ENCODE measurements at places on chromosomes 4 and X.

GRCh38 chr4:69984030-69984443 is 11.7 kb upstream of the STATH start:
- no peak for DNase-seq

DNA sequence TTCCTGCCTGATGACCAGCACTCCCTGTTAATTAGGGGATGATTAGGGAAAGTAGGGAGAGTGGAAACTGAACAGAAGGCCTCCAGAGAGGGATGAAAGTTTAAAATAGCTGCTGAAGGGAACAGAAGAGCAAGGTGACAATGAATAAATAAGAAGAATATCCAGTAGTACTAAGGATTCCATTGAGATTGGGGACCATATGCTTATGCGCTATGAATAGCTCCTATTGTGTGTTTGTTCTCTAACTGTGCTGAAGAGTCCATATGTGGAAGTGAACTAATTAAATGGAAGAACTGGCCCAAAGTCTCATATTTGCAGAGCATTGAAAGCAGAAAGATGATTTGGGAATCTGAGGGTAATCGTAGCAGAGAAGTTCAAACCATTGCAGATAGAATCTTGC is 137.0 kb downstream of the PRSS12 start:
- no peak for DNase-seq

DNA sequence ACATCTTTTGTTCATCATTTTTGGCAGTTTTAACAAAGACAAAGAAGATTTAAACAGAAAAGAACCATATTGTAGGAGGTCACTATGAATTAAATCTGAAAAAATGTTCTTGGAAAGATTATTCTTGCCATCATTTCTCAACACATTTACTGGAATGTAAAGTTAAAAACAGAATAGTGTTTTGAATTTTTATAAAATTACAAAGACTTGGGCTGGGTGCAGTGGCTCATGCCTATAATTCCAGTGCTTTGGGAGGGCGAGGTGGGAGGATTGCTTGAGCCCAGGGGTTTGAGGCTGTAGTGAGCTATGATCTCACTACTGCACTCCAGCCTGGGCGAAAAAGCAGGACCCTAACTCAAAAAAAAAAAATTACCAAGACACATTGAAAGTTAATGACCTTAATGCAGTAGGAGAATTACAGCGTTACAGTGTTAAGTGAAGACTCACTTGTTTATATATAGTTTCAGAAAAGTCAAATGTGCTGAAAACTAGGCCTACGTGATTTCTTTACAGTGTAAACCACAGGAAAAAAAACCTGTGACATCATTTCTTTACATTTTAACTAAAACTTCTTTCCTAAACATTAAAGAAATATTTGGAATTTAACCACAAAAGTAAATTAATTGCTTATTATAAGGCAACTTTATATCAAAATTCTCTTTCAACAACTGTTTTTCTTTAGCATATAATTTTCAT is 7.9 kb downstream of the FAM13A start:
- no peak for DNase-seq

DNA sequence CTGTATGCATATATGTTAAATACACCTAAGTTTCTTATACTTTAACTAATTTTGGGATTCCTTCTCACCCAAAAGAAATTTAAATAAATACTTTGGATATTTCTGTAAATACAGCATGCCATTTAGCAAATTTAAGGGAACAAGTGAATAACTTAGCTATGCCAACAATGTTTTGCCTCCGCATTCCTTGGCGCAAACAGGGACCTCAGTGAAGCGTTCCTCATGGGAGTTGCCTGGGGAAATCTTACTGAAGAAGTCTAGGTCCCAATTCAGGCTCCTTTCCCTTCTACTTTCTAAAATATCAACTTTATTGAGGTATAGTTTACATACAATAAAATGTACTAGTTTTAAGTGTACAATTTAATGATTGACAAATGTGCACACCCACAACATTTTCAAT is 25.0 kb downstream of the COL4A5 start:
- DNase-seq, result no peak

- DNase-seq, result no peak
Measured at GRCh38 chr4:147770831-147771230, 38.9 kb downstream of the ARHGAP10 start.

GRCh38 chr4:165331359-165331758 is 3.9 kb downstream of the MSMO1 start:
- no peak for DNase-seq

GRCh38 chrX:132414404-132414803 is 74.4 kb downstream of the MBNL3 start:
- DNase-seq, result no peak

GRCh38 chr4:47053485-47053884 is 22.1 kb downstream of the GABRB1 start:
- no peak for DNase-seq

- DNase-seq, result no peak
Measured at GRCh38 chr4:158738866-158739265, 15.7 kb upstream of the PPID start.

DNA sequence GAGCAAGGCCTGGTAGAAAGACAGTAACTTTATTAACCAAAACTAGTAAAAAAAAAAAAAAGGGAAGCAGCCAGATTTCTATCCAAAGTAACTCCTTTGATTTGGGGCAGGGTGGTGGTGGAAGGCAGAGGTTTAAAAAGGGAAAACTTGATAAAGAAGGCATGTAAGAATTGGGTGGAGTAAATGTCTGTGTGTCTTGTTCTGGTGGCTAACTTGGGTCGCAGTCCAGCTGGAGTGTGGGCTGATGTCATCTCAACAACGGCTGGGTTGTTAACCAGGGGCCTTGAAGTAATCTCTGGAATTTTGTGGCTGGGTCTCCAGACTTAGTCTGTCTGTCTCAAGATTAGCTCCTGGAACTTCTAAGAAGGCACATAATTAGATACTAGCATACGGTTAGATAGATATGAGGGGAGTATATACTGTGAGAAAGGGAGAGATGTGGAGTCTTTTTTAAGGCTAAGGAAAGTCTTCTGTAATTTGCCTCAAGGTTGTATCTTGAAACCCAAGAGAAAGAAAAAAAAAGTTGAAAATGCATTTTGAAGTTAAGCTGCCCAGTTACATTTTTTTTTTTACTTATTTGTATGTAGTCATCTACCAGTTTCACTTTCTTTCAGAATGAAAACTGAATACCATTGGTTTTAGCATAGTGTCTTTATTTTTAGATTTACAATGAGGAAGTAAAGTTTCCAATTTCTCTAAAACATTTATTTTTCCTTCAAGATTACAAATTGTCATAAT is 48.3 kb downstream of the MTHFD2L start:
- no peak for DNase-seq

DNA sequence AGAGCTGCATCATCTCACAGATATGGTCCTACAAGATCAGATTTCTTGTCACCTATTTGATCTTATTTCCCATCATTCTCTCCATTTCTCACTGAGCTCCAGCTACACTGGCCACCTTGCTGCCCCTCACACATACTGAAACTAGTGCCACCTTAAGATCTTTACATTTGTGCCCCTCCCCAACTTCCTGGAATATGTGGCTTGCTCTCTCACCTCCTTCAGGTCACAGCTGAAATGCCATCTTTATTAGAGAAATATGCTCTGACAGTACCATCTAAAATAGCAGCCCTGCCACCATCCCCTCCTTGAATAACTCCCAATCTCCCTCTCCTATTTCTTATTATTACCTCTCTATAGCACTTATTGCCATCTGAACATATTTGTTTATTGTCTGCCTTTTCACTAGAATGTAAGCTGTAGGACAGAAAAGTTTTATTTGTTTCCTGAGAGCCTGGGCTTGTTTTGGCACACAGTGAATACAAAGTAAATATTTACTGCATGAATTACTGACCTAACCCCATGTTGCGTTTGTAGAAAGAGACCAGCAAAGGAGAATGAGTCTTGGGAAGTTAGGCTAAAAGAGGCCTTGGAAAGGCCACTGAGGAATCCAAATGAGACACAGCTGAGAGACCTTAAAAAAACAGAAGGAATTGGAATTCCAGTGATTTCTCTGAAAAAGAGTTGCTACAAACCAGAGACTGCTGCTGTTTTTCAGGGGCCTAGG is 22.7 kb downstream of the DYNLT3 start:
- no peak for DNase-seq

DNA sequence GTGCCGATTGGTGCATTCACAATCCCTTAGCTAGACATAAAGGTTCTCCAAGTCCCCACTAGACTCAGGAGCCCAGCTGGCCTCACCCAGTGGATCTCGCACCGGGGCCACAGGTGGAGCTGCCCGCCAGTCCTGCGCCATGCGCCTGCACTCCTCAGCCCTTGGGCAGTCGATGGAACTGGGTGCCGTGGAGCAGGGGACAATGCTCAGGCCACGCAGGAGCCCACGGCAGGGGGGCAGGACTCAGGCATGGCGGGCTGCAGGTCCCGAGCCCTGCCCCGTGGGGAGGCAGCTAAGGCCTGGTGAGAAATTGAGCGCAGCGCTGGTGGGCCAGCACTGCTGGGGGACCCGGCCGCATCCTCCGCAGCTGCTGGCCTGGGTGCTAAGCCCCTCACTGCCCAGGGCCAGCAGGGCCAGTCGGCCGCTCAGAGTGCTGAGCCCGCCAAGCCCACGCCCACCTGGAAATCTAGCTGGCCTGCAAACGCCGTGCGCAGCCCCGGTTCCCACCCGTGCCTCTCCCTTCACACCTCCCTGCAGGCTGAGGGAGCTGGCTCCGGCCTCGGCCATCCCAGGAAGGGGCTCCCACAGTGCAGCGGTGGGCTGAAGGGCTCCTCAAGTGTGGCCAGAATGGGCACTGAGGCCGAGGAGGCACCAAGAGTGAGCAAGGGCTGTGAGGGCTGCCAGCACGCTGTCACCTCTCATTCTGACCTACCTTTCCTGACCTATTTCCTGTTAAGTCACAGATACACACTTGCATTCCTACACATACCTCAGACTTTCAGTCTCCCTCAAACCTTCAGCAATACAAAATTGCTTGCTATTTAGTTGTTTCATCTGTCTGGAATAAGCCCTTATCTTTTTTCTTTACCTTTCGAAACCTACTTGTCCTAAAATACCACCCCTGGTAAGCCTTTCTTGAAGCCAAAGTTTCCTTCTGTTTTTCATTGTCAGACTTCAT is 20.7 kb downstream of the UBE2K start:
- DNase-seq, result no peak

DNA sequence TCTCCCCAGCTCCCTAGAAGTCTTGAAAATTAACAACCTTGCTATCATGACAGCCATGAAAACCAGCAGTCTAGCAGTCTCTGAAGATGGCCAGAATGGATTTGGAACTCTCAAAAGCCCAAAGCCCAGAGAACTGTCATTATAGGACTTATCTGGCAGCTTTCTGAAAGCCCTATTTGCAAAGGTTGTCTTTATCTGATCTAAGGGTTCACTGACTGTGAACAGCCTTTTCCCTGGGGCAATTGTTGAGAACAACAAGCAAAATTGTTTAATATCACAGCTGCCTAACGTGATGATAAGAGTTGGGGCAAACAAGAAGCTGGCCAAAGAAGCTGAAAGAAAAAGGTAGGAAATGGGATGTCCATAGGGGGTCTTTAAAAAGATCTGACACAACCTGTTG is 20.9 kb upstream of the KLHL8 start:
- DNase-seq, result no peak

GRCh38 chr4:131551306-131551705 is 1597.8 kb upstream of the PCDH10 start:
- DNase-seq, result no peak

DNA sequence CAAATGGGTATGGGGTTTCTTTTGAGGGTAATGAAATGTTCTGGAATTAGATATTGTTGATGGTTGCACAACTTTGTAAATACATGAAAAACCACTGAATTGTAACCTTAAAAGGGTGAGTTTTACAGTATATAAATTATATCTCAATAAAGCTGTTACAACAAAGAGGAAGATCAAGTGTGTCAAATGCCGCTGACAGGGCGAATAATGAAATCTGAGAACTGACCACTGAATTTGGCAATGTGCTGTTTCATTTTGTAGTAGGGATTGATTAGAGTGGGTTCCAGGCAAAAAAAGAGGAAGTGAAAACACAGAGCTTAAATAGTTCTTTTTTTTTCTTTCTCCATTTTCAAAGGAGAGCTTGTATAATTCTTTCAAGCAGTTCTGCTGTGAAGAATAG is 161.1 kb upstream of the NAP1L5 start:
- no peak for DNase-seq

DNA sequence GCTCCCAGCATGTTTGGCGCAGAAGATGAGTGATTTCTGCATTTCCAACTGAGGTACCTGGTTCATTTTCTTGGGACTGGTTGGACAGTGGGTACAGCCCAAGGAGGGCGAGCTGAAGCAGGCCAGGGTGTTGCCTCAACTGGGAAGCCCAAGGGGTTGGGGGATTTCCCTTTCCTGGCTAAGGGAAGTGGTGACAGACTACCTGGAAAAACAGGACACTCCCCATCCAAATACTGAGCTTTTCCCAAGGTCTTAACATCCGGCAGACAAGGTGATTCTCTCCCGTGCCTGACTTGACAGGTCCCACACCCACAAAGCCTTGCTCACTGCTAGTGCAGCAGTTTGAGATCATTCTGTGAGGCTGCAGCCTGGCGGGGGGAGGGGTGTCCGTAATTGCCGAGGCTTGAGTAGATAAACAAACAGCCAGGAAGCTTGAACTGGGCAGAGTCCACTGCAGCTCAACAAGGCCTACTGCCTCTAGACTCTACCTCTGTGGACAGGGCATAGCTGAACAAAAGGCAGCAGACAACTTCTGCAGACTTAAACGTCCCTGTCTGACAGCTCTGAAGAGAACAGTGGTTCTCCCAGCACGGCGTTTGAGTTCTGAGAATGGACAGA is 307.7 kb upstream of the ARSJ start:
- no peak for DNase-seq

- DNase-seq, result no peak
Measured at GRCh38 chr4:138062929-138063328, 179.2 kb downstream of the SLC7A11 start.

GRCh38 chr4:108465886-108466500 is 154.4 kb upstream of the RPL34 start:
- no peak for DNase-seq

DNA sequence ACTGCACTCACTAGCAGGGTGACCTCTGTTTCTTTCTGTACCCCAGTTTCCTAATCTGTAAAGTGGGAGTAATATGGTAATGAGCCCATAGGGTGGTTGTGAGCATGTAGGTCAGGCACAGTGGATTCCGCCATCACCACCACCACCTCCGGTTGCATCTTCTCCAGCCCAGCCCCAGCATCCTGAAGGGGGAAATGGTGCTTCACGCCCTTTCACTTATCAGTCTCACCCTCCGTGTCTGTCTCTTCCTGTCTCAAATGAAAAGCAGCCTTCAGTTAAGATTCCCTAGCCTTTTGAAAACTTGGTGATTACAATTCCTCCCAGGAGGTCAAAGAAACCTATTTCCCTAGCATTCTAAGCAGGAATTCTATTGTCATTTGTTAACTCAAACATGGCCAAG is 16.9 kb upstream of the XPNPEP2 start:
- no peak for DNase-seq

- DNase-seq, result no peak
Measured at GRCh38 chrX:34365471-34365870, 233.4 kb upstream of the FAM47A start.

DNA sequence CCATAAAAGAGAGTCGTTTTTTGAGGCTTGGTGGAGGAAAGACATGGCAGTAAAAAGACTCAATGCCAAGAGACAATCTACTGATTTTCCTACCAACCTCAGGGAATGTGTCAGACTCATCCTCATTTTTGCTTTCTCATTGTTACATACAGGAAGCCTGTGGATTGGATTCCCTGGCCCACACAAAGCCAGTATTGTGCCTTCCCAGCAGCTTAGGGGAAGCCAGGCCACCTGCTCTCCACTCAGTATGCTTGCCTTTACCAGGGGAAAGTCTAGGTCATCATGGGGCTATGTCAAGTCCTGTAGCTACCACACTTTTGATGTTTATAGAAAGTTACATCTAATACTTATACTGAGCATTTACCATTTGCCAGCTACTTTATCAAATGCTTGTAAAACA is 11.0 kb downstream of the BMX start:
- no peak for DNase-seq
